Lung (tissue), 17 donors: ENCODE measurements at places on chromosomes 5 and 9. TPM values are rescaled to one million over a fixed set of nuclear protein-coding genes. Genes with fewer than 3 reads are reported as not detected.

GABRA1 gene
- total RNA-seq: 0.20 TPM

GRCh38 chr9:93051680-93052089, 6.8 kb upstream of the SUSD3 start:
- peak; percentile 75 for DNase-seq

NR2F1 gene
- total RNA-seq: 57.3 TPM

- DNase-seq: no peak
These were observed 26.5 kb downstream of the ANKRD33B start for GRCh38 chr5:10590226-10590999.

CCNJL gene
- total RNA-seq: 22.3 TPM

DOCK8 gene
- total RNA-seq: 24.5 TPM

DNA sequence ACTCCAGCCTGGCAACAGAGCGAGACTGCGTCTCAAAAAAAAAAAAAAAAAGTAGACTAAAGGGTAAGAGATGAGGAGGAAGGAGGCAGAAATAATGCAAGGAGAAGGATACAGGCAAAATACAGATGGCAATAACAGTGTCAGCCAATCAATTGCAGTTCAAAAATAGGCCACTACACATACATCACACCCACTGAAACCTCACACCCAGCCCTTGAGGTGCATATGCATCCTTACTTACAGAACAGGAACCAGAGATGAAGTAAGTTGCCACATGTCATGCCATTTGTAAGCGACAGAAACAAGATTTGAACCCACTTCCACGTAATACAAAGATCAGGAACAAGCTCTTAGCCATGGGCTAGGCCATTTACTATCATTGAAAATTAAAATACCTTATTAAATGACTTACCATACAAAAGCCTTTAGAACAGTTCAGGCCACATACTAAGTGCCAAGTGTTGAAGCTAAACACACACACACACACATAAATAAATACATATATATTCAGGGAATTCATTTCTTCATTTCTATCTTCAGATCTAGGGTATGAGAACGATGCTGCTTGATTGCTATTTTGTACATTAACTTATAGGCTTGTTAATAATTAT, 98.4 kb downstream of the FNBP1 start:
- no peak for DNase-seq

DOK3 gene
- 73.5 TPM for total RNA-seq
